ENCODE measurements at places on chromosomes 3 and 15.
A peak's percentile ranks its signal among the peaks of the same experiment; 100 is the strongest.

- DNase-seq = no peak
Observed at GRCh38 chr3:71578054-71578751, 5.3 kb downstream of the FOXP1 start.

DNA sequence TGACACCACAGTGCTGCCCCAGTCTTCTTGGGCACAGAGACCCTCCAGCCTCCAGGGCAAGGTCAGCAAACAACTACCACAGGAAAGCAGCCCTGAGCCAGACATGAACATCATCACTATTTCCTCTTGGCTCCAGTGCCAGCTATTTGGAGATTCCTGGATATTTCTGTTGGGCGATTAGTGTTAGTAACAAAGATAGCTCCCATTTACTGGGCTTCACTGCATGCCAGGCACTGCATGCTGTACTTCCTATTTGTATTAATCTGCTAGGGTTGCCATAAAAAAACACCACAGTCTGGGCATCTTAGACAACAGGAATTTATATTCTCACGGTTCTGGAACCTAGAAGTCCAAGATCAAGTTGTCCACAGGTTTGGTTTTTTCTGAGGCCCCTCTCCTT, 255.1 kb upstream of the STT3B start:
- no peak for DNase-seq

DNA sequence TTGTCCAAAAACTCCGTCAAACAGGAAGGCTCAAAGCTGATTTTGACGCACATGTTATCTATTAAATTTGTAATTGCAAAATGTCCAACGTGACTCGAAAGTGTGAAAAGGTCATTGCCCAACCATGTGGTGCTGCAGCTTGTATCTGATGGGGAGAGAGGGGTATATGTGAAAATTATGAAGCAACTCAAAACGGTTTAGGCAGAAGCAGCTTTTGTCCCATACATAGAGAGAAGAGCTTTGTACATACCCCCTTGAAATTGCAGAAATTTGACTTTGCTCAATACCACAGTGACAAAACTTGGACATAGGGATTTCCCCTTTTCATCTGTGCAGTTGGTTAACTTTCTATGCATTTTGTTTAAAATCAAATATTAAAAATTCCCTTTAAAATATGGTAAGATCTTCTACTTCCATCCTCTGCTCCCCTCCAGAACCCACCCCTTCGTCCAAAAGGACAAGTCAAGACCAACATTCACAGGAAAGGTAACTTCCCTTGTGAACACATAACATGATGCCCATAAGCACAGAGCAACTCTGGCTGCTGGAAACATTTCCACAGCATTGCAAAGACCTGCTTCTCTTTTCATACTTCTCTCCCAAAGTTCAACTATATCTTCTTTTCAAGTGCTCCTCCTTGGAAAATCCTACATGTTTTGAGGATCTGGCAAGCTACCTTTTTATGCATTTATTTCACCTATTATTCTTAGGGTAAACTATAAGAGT, 253.7 kb upstream of the THBS1 start:
- no peak for DNase-seq

- DNase-seq = no peak
Observed at GRCh38 chr3:27859821-27860220, 137.7 kb upstream of the EOMES start.

DNA sequence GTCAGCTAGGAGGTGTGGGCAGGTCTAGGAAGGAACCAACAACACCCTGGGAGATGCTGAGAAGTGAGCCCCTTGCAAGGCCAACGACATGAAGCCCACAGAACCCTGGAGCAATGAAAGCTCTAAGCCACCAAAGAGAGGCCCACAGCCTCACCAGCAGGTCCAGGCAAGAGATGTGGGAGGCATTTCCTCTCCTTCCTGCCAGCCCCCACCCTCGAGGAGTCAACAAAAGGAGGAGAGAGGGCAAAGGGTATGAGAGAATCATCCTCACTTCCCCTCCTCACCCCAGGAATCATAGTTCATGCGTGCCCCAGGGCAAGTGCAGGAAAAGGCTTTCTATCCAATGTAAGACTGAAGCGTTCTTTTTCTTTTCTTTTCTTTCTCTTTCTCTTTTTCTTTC, 195.8 kb downstream of the SHQ1 start:
- DNase-seq = no peak

GRCh38 chr3:40190056-40190455, 119.5 kb upstream of the EIF1B start:
- no peak for DNase-seq

DNA sequence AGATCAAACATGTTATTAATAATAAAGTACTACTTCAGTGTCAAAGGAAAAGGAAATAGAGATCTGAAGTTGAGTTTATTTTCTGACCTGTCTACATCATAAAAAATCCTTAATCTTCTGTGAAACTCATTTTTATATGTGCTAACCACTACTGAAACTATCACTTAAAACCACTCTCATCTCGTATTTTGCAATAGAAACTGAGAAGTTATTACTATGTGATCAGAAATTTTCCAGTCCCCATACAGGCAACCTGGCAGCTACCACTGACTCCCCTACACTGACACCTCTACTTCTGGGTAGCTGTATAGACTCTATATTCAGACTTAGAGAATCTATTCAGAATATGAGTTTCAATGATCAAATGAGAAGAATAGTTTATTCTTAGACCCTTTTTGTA, 8.3 kb downstream of the HDGFL3 start:
- peak; percentile 22 for DNase-seq

DNA sequence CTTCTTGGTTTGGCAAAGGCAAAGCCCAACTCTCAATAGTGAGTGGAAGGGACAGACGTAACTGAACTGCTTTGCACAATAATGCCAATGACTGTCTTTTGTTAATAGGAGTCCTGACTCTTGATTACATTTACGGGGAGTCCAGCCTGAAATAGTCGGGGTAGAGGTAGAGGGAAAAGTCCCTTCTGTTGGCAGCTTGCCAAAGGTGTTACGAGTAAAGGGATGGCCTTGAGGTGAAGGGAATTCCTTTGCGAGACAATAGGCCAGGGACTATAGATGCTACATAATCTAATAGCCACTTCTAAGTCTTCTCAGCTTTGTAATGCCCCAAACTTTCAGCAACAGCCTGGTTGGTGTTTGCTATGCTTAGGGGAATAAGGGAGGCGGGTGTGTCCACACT, 2.2 kb upstream of the SENP2 start:
- no peak for DNase-seq

DNA sequence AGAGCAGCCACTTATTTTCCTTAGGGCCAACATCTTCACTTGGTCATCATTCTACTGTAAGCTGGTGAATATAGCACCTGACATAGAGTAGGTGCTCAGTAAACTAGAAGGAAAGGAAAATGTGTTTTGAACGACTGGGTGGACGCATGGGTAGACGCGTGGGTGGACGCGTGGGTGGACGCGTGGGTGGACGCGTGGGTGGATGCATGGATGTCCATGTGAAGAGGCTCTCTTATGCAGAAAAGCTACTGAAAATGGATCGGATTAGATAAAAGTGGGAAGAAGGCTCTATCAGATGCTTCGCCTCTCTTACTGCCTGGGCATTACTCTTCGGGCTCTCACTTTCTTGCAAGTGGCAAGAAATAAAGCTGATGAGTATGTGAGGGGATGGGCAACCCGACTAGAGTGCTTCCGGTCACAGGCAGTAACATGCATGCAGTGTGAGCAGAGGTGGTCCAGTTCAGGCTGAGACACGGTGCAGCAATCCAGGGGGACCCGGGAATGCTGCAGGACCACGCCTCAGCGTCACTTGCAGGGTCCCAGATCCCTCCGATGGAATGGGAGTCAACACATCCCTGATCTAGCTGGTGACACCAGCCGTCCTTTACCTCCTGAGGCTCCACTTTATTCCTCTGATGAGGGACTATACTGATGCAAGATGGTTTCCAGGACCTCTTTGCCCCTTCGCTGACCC, 138.0 kb upstream of the MEF2A start:
- no peak for DNase-seq

- DNase-seq = no peak
Observed at GRCh38 chr3:52181543-52181942, 16.4 kb upstream of the ALAS1 start.
